ENCODE measurements at places on chromosomes 6 and 20. TPM values are rescaled to one million over a fixed set of nuclear protein-coding genes. Genes with fewer than 3 reads are reported as not detected.
A peak's percentile ranks its signal among the peaks of the same experiment; 100 is the strongest.

DNA sequence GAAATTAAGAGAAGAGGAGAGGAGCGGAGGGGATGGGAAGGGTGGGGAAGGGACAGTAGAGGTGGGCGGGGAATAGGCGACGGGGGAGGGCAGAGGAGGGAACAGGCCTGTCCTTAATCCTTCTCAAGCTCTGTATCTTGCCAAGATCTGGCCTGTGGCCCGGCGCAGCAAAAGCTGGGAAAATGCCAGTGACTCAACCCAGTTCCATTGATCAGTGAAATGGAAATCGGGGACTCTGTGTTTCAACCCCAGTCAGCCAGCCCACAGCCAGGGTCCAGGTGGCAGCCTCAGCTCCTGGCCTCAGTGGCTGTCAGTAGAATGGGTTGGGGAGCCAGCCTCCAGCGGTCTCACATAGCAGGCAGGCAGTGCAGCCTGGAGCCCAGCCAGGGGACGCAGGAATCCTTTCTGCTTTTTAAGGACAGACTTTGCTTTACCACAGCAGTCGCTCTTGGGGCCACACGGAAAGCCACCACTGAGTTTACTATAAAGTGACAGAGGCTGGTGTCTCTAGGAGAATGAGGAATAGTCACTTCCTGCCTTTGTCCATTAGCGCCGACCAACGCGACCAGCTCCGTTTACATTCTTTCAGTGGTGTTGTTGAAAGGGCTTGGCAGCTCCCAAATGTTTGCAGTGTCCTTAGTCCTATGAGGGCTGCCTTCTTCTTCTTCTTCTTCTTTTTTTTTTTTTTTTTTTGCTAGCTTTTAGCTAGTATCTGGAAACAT, 128.0 kb downstream of the RIN2 start:
- DNase-seq: peak; percentile 49

- no peak for DNase-seq
Observed at GRCh38 chr6:145866456-145867396, 52.1 kb upstream of the FBXO30 start.

DNA sequence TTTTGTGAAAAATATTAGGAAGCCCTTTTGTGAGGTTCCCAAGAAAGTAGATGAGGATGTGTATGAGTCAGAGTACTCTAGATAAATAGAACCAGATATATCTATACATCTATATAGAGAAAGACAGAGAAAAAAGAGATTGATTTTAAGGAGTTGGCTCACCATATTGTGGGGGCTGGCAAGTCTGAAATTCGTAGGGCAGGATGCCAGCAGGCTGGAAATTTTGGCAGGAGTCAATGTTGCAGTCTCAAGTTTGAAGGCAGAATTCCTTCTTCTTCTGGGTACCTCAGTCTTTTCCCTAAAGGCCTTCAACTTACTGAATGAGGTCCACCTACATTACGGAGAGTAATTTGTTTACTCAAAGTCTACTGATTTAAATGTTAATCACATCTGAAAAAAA, 65.3 kb upstream of the SAMD3 start:
- no peak for DNase-seq

GRCh38 chr6:44672086-44672485, 284.6 kb downstream of the CDC5L start:
- DNase-seq: no peak

- DNase-seq: no peak
Observed at GRCh38 chr6:167769408-167770190, 57.1 kb upstream of the AFDN start.

GRCh38 chr20:52682237-52682636, 289.9 kb upstream of the TSHZ2 start:
- no peak for DNase-seq

GRCh38 chr6:18861204-18861603, 474.1 kb downstream of the RNF144B start:
- no peak for DNase-seq

- DNase-seq: no peak
Observed at GRCh38 chr6:3334555-3334954, 75.8 kb downstream of the PSMG4 start.

DNA sequence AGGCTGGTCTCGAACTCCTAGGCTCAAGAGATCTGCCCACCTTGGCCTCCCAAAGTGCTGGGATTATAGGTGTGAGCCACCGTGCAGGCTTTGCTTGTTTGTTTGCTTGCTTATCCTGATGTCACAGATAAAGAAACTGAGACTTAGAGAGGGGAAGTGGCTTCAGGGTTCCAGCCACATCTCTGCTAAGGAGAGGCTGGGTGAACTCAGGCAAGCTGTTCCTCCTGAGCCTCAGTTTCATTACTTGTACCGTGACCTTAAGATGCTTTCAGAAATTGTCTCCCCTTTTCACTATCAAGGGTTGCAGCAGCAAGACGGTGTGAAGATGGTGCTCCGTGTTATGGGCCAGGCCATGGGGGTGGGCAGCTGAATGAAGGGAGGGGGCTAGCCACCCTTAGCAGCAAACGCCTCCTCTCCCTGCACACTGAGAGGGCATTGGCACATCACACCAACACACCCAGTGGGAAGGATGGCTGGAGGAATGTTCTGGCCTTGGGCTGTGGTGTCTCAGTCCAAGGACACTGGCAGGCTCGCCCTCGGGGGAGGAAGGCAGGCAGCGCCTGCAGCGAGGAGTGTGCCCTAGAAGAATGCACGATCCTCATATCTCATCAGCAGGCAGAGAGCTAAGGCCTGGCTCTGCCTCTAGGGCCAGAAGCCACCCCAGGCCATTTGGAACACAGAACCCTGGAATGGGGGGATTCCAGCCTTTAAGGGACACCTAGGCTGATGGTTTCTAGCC, 48.2 kb upstream of the TLDC2 start:
- peak; percentile 73 for DNase-seq

GRCh38 chr6:21371676-21372171, 221.8 kb upstream of the SOX4 start:
- no peak for DNase-seq

DNA sequence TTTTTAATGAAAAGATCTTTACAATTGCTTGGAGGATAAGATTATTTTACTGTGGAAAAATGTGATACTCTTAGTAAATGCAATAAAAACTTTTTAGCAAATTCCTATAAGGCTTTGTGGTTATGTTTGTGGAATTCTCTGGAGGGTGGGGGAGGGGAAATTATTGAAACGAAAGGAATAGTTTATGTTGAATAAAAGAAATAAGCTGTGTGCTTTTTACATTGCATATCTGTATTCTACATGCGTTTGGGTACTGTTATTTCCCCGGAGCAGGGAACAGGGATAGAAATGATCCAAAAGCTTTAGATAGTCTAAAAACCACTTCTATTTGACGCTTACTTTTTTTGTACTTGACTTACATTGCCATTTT, 143.8 kb downstream of the SLC16A10 start:
- no peak for DNase-seq

GRCh38 chr20:9490631-9491030, 23.8 kb upstream of the LAMP5 start:
- DNase-seq: no peak

DNA sequence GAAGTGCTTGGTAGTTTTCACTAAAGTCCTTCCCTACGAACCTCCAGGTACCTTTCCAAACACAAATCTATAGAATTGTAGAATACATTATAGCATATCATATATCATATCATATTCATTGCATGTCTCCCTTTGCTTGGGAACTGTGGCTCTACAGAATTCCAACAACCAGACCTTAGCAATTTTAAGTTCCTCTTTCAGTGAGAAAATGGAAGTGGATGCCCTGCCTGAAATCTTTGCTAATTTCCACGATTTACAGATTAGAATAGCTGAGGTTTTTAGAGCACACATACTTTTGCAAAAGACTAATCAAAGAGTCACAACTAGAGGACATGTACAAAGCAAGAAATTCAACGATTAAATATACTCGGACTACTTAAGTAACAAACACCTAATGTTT, 78.6 kb downstream of the TNFRSF21 start:
- no peak for DNase-seq

GRCh38 chr6:89411145-89412070, 665 bp downstream of the RRAGD start:
- peak; percentile 44 for DNase-seq

DNA sequence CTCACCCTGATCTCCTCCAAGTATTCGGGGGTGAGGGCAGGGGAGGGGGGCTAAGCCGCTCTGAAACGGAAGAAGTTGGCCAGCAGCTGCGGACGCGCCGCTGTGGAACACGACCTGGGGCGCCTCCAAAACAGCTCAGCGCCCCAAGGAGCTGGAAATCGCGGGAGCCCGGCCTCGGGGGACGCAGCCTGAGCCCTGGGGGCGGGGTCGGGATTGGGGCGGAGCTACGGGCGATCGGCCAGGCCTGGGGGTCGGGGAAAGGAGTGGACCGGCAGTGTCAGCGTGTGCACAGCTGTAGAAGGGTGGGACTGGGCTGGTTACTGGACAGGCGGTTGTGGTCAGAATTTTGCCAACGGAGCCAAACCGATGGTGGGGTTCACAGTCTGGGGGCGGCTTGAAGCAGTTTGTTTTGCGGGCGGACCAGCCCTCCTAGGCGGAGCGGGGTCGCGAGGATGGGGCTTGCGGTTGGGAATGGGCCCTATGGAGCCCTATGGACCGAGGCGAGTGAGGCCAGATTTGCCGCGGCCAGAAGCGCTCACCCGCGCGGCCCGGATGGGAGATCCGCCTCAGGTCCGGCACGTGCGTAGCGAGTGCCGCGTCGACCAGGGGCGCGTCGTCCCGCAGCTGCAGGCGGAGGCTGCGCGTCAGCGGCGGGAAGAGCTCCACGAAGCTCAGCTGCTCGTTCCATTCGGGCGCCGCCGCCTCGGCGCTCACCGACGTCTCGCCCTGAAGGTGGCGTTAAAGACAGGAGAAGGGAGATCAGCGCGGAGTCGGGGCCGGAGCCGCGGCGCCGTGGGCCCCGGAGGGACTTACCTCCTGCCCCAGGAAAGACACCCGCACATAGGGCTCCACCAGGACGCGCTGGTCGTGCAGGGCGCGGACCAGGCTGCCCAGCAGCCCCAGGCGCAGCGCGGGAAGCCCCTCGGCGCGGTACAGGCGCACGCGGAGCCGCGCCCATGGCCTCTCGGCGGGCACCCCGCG, 14.3 kb upstream of the SPAG4 start:
- peak; percentile 78 for DNase-seq

- no peak for DNase-seq
Observed at GRCh38 chr6:96520171-96521115, 1.2 kb upstream of the UFL1 start.

DNA sequence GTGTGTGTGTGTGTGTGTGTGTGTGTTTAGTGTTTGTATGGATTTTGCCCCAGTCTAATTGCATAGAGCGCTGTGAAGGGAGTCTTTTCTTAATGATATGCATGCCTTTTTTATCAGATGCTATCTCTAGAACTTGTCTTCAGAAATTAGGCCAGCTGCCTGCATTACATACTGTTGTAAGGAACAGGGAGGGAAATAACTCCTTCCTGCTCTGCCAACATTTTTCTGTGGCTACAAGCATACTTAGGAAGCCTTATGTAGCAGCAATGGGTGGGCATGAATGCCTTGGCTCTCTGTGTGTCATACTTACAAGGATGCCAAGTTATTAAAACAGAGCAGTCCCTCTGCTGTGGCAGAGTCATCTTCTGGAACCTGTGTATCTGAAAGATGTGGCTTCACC, 8.0 kb upstream of the COL21A1 start:
- no peak for DNase-seq

DNA sequence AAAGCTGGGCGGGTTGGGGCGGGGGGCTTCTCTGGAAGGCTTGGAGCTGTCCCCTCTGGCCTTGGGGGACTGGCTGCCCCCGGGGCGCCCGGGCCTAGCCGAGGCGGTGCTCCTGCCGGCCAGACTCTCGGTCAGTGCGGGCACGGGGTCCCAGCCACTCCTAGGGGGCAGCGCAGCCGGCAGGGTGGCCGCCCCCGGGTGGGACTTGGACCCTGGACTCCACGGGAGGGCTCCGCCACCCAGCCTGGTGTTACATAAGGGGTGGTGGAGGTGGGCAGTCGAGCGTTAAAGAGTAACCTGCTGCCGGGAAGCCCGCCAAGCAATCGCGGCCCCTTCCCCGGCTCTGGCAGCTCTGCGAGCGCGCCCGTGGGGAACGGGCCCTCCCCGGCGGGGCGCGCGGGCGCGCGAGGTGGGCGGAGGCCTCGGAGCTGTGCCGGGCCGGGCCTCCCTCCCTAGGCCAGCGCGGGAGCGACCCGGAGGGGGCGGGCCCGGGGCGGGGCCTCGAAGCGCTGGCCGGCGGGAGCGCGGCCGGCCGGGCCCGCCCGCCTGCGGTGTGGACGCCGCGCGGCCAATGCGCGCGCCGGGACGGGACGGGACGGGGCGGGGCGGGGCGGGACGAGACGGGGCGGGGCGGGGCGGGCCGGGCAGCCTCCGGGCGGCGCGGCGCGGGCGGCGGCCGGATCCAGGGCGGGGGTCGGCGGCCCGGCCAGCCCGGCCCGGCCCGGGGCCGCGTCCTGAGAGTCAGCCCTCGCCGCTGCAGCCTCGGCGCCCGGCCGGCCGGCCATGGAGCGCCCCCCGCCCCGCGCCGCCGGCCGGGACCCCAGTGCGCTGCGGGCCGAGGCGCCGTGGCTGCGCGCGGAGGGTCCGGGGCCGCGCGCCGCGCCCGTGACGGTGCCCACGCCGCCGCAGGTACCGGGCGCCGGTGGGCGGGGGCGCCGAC, at the start of gene SLC2A4RG:
Gene SLC2A4RG, plus strand, starts transcription at position 647 of the 940 bp plus-strand sequence. Its CDS starts 137 bp downstream, at position 784.
- DNase-seq: peak; percentile 87

DNA sequence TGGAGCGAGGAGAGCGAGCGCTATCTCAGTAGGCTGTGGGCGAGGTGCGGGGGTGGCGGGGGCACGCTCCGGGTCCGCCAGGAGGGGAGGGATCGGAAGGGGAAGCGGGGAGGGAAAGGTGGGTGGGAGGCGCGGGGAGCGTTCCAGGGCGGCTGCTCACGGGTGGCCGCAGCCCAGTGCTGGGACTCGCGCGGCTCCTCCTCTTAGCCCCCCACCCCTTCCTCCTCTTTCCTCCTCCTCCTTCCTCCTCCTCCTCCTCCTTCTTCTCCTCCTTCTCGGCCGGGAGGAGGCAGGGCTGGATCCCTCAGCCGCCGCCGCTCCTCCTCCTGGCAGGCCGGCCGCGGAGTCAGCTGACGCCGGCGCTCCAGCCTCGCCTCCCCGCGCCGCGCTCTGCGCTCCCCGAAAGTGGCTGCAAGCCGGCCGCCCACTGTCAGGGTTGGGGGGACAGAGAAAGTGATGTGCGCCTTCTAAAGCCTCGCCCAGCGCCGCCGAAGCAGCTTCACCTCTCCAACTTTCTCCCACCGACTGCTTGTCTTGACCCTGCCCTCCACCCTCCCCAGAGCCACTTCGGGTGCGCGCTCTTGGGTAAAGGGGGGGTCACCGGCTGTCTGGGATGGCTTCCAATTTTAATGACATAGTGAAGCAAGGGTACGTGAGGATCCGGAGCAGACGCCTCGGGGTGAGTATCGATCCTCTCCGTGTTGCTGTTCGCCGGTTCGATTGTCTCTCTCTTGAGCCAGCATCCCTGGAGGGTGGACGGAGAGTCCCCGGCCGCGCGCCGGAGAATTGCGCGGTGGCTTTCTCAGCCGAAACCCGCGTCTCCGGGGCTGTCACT, at the start of gene DOK5:
Gene DOK5, plus strand, starts transcription at position 260 of the 835 bp plus-strand sequence. Its CDS starts 354 bp downstream, at position 614.
- DNase-seq: no peak

FAM50B gene
- 17.7 TPM for total RNA-seq

FOXQ1 gene
- not detected for total RNA-seq

MLN gene
- not detected for total RNA-seq

TRIM10 gene
- not detected for total RNA-seq

TNXB gene
- 48.5 TPM for total RNA-seq

POFUT1 gene
- total RNA-seq: 33.1 TPM

CALHM6 gene
- total RNA-seq: 0.62 TPM

C6orf15 gene
- not detected for total RNA-seq

COL12A1 gene
- 26.2 TPM for total RNA-seq

All from heart left ventricle (tissue), 16 donors.